LHCN-M2 (cell line): ENCODE measurements at places on chromosomes 16 and 17.

DNA sequence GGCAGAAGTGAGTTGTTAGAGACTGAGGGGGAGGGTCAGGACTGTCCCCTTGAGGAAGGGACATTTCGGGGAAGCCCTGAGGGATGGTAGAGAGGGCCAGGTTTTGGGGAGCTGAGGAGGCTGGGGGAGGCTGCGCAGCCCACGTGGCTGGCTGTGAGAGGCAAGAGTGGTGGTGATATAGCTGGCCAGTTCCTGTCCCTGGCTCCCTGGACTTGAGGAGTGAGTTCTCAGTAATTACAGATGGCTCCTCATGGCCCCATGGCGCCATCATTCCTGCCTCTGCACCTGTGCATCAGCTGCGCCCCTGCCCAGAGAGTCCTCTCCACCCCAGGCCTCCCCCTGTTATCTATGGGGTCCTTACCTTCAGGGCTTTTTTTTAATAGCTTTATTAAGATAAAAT is 30.3 kb downstream of the MPRIP start:
- no peak for DNase-seq

GRCh38 chr16:53756275-53756996 is 52.5 kb downstream of the FTO start:
- no peak for DNase-seq

- DNase-seq = no peak
These were observed 392.0 kb downstream of the GRIN2A start for GRCh38 chr16:9790199-9790598.

- no peak for DNase-seq
These were observed 48.7 kb downstream of the NKD1 start for GRCh38 chr16:50596762-50597450.
